ENCODE measurements at places on chromosomes 1 and 21.

DNA sequence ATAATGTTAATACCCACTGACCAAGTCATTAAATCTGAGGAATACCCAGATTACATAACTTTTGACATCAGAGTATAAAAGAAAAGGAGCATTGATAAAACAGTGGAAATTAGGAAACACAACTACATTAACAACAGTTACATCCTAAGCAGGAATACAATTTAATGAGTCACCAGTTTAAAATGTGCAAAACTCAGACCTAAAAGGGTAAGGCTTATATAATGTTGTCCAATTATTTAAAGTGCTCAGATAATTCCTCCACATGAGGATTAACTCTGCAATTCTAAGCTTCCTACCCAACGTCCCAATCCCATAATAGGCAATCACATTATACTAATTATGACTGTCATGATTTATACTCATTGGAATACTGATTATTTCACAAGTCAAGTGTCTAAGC lies 50.5 kb downstream of the ABL2 start:
- no peak for DNase-seq

DNA sequence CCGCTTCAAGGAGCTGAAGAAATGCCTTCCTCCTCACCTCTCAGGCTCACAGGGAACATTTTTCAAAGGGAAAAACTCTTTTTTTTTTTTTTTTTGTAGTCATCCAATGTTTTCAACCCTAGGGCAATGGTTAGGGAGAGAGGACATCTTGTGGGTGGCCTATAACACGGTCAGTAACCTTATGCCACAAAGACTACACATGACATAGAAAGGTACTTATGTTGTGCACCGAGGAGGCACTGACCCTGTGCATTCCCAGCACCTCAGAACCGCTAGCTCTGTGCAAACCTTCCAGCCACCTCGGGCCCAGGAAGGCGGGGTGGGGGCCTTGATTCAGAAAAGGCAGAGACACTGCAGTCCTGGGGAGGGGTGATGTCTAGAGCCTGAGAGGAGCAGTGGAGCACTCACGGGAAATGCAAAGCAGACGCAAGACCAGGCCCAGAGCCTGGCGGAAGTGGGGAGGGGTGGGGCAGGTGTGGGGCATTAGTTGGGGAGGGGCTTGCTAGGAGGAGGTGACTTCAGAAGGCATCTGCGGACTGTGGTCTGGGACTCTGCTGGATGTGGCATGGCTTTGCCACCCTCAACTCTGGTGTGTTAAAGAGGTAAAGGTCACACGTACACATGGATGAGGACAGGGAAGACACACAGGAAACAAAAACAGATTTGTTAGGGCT lies 68.6 kb downstream of the MDM4 start:
- DNase-seq = no peak

- no peak for DNase-seq
Measured at GRCh38 chr1:117171900-117172511, 38.7 kb downstream of the VTCN1 start.

GRCh38 chr1:71587961-71588360 lies 507.1 kb upstream of the ZRANB2 start:
- no peak for DNase-seq

- no peak for DNase-seq
Measured at GRCh38 chr1:31801458-31801857, 14.4 kb downstream of the SPOCD1 start.

DNA sequence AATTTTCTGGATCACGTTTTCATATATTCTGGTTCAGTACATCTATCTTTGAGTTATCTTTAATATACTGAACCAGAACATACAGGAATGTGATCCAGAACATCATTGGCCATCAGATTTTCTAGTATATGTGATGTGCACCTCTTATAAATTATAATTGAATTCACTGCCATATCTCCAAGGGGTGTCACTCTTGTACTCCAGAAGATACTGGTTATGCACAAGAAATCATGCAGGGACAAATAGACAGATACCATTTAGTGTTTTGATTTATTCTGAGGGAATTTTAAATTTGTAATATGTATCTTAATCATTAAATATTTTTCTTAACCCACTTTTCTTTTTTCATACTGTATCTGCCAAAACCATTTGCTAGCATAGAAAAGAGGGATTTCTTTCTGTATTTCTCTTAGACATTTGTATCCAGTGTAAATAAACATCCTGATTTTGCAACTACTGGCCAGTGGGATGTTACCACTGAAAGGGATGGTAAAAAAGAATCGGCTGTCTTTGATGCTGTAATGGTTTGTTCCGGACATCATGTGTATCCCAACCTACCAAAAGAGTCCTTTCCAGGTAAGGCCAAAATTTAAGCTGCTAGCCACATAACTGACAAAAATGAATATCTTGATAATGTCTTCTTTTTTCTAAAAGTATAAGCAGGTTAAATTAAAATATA lies 16.7 kb downstream of the FMO3 start:
- DNase-seq = no peak

- no peak for DNase-seq
Measured at GRCh38 chr1:200211157-200211556, 183.6 kb downstream of the NR5A2 start.

DNA sequence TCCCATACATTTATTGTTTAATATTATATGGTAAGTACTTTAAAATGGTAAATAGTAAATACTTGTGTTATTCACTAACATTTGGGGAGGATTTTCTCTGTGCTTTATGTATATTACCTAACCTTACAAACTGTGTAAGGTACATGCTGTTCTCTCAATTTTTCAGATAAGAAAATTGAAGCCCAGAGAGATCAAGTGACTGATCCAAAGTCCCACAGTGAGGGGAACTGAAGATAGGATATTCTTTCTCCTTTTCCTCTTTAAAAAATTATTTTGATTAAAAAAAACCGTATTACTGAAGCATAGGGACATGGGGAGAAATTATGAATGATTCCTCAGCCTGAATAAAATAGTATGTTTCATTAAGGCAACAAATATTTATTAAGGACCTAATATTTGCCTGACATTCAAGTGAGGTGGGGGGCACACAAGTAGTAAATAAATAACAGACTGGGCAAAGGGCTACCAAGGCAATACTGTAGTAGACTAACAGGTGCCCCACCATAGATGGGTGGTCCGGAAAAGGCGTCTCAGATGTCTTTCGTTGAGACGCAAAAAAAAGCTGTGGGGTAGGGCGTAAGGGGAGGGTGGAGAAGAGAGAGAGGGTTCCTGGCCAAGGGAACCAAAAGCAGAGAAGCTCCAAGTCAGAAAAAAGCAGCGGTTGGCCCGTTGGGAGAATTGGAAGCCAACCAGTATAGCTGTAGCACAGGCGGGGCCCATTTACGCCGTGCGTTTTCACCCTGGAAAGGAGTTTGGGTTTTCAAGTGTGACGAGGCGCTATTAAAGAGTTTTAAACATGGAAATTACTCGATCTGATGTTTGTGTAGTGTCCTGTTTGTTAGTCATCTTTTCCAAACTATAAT lies 944 bp upstream of the AGO3 start:
- DNase-seq = peak; percentile 12

GRCh38 chr1:178579095-178579494 lies 66.2 kb downstream of the TEX35 start:
- no peak for DNase-seq

DNA sequence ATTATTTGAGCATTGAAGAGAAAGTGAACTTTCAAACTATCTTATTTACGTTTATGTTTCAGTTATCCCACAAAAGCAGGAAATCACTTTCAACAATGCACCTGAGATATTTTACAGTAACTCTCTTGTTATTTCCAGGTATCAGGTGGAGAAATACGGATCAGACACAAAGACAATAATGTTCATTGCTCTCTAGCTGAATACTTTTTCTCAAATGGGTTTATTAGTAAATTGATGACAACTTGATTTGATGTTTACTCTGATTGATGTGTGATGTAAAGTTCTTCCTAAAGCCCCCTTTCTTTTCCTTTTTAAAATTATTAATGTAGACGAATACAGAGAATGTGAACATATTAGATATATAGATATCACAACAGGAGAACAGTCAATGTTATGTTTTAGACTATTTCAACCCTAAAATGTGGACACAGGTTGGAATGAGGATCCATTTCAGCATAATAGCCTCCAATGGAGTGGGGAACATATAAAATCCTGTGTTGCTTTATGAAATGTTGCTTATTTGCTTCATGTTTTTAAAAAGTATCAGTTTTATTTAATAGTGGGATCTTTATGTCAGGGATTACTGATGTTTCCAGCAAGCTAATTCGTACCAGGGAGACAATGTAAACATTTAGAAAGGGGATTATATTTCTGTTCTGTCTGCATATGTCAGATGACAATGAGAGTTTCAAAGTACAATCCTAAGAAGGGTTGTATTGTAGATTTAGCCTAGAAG lies 1522.3 kb upstream of the TPTE start:
- no peak for DNase-seq

DNA sequence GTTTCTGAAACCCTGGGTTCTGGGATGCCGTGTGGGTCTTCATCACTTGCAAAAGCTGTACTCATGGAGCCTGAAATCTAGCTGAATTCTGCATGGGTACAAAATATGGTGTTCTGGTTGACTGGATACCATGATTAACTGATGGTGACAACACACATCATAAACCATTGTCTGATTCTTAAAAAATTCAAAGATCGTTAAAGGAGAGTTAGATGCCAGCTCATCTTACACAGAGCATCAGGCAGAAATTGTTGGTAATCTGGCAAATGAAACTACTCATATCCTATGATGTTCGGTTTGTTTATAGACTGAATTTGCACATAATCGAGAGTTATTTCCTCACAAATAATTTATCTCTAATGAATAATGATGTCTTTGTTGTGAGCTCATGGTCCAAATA lies 218.1 kb upstream of the PKN2 start:
- no peak for DNase-seq

DNA sequence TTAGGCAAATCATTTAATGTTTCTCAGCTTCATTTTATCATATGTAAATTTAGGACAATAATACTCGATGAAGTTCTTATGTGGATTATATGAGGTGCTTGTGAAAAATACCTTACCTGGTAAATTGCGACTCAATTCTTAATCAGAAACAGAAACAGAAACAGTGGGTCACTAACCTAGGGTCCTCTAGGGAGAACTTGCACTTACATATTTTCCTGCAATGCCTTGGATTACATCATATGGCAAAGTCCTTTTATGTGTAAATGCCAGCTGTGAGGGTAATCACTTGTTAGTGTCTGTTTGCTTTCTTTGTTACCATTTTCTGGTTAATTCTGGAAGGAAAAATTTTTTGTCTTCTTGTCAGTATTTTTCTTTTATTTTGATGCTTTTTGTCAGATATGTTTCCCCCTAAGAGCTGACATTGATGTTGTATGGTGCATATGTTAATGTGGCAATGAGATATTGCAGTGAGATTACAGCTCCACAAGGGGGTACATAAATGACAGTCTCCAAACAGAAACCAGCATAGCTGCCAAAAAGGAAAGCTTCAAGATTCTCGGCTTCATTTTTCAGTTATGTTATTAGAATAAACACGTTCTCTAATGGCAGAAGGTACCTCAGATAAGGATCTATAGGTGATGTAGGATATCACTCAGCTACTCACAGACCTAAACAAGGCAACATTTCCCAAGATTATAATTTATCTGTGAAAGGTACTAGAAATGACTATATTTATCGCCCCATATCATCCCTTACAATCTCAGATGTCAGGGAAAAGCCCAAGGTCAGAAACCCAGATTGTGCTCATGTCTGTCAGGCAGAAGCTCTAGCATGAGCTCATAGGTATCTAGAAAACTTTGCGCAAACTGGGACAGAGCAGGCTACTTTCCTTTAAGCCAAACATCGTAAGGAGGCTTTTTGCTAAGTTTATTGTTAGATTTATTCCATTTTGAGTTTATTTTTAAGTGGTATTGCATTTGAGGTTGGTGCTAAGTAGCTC lies 119.9 kb downstream of the FASLG start:
- no peak for DNase-seq

- no peak for DNase-seq
Measured at GRCh38 chr21:46284077-46284644, 1.2 kb downstream of the MCM3AP start.

- no peak for DNase-seq
Measured at GRCh38 chr1:34188418-34188817, 11.7 kb downstream of the C1orf94 start.

DNA sequence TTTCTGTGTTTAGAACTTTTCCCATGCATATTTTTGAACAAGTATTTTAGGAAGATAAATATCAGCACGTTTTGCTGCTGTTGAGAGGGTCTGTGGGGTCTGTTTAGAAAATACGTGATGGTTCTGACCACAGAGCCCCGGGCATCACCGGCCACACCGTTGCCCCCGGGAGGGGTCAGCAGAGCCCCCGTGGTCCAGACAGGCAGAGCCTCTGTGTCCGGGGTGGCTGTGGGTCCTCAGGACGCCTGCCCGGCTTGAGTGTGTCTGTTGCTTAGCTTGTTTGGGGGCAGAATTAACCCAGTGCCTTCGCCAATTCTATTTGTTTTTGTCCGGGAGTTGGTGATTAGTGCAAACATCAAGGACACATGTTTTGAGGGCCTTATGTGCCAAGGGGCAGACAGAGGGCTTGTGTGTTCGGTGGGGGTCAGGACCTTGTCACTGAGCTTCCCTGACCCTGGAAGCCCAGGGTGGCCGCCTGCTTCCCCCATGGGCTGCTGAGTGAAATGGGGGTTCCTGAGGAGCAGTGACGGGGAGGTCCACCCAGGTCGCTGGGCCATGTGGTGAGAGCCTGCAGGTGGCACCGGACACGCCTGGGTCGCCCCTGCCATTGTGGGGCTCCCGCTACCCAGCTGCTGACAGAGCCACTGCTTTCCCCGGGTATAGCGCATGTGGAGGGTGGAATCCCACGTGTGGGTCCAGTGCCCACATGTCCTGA lies 122.2 kb downstream of the SIK1 start:
- no peak for DNase-seq

DNA sequence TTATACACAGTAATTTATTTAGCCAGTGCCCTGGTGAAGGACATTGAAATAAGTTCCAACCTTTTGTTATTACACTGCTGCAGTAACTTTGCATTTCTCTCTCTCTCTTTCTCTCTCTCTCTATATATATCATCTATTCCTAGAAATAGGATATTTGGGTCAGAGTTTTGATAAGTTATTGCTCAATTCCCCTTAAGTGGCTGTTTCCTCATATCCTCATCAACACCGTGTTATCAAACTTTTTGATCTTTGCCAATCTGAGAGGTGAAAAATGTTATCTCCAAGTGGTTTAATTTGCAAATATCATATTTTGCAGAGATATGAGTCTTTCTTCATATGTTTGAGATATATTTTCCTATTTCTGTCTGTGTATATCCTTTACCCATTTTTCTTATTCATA lies 1.6 kb upstream of the SRSF4 start:
- DNase-seq = no peak

DNA sequence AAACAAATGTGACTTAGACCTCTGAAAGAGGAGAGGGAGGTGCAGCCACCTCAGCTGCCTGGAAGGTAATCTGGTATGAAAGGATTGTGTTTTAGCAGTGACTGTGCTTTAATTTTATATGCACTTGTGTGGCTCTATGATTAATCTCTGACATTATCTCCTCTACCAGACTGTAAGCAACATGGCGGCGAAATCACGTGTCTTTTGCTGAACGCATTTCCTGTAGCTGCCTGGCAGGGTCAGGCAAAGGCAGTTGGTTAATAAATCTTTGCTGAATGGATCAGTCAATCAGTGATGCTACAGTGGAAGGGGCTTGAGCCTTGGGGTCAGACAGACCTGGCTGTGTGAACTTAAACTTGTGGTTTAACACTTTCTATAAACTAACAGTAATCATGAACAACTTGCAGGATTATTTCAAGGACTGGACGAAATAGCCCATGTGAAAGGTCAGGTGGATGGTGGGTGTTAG lies 96.9 kb downstream of the ADSS2 start:
- DNase-seq = no peak

GRCh38 chr1:161962091-161962887 lies 61.4 kb downstream of the OLFML2B start:
- peak; percentile 40 for DNase-seq
